Bone marrow (tissue), 2 donors: ENCODE measurements at places on chromosomes 16 and 17.
A peak's percentile ranks its signal among the peaks of the same experiment; 100 is the strongest.

DNA sequence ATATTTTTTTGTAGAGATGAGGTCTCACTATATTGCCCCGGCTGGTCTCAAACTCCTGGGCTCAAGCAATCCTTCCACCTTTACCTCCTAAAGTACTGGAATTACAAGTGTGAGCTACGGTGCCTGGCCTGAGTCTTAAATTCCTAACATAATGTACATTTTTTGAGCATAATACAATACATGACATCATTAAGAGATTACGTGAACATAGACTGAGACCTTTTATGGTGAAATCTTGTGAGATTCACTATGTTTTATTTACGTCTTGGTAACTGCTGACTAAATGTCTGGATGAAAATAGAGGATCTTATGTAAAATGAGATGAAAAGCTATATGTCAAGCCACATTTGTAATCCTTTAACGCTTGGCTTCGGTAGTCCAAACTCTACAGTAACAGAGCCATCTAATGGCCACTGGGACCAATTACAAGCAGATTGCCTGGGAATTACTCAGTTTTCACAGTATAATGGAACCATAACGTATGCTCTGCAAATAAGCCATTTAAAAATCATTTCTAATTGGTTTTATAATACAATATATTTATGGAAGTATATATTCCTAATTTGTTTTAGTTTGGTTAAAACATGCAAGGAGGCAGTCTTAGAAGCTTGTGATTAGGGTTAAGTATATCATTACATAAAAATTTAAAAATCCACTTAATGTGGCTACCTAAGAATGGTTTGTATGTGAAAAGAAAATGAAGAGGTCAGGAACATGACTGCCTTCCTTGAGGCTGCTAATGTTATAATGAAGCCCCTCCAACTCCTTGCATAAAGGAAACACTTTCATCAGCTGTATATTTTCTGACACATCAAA, 8.1 kb upstream of the EFCAB13 start:
- DNase-seq = peak; percentile 29

- DNase-seq = no peak
These were observed 1.2 kb downstream of the NFATC3 start for GRCh38 chr16:68086336-68086841.

- no peak for DNase-seq
These were observed 156.0 kb downstream of the CDH13 start for GRCh38 chr16:82782715-82783251.

DNA sequence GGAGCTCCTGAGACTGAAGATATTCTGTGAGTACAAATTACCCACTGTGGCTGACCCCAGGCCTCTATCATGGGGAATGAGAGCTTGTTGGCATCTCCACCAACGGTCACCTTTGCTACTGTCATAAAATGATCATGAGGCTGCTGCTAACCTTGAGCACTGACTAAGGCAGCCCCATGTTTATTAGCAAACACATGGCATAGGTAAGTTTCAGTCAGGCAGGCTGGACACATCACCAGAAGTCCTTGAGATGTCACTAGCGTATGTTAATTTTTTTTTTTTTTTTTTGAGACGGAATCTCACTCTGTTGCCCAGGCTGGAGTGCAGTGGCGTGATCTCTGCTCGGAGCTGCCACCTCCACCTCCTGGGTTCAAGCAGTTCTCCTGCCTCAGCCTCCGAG, 1.5 kb upstream of the GLG1 start:
- DNase-seq = no peak

- no peak for DNase-seq
These were observed 2.1 kb downstream of the SECTM1 start for GRCh38 chr17:82331345-82331939.

DNA sequence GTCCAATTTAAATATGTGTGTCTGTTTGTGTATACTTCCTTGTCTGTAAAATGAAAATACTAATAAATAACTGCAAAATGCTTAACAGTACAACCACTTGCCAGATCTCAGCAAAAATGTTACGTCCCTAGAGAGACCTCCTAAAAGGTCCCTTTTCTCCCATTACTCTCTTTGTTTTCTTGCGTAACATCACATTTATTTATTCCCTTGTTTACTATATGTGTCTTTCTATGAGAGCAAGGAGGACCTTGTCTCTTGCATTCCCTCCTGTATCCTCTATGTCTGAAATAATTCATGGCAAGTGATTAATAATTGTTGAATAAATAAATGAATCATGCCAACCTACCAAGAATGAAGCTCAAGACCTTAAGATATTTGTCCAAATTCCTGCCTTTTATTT, 1.9 kb downstream of the ACSM3 start:
- DNase-seq = no peak

DNA sequence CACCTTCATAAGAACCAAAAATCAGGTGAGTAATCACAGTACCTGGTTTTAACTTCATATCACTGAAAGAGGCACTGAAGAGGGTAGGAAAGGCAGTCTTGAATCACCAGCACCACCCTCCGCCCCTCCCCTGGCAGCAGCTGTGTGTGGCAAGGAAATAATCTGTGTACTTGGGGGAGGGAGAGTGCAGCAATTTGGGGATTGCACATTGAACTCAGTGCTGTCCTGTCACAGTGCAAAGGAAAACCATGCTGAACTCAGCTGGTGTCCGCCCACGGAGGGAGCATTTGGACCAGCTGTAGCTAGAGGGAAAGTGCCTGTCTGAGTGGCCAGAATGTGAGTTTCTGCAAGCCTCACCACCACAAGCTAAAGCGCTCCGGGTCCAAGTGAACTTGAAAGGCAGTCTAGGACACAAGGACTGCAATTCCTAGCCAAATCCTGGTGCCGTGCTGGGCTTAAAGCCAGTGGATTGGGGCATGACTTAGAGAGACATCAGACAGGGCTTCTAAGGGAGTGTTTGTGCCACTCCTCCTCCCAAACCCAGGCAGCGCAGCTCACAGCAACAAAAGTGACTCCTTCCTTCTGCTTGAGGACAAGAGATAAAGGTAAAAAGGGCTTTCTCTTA, 39.7 kb upstream of the ALDH3A1 start:
- DNase-seq = no peak

GRCh38 chr17:75849724-75850123, 5.4 kb downstream of the WBP2 start:
- DNase-seq = no peak

GRCh38 chr16:35197656-35198055, 1738.2 kb downstream of the TP53TG3F start:
- DNase-seq = no peak
